ENCODE measurements at places on chromosomes 4 and X.

GRCh38 chr4:71683309-71683708 lies 100.6 kb downstream of the GC start:
- no peak for DNase-seq

DNA sequence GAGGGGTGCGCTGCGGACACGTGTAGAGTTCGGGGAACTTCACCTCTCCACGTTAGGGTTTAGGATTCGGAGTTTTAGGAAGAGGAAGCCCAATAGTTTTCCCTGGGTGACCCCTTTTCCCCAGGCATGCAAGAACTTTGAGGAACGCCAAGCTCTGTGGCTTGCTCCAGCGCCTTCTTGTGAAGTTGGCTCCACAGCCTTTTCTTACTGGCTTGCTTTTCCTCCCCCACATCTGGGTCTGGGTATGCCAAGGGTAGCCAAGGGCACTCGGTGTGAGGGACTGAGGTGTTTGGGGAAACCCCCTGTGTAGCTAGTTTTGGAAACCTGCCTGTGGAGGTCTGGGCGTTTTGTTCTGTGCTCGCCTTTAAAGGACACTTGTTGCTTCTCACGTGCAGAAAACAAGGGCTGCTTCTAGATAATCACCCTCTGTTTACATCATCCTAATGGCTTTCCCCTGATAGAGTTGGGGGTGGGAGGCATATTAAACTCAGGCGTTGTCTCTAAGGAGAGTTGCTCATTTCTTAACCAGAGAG lies 746 bp downstream of the EDNRA start:
- DNase-seq = no peak

- DNase-seq = no peak
These were observed 29.2 kb upstream of the AREG start for GRCh38 chr4:74415602-74416300.

DNA sequence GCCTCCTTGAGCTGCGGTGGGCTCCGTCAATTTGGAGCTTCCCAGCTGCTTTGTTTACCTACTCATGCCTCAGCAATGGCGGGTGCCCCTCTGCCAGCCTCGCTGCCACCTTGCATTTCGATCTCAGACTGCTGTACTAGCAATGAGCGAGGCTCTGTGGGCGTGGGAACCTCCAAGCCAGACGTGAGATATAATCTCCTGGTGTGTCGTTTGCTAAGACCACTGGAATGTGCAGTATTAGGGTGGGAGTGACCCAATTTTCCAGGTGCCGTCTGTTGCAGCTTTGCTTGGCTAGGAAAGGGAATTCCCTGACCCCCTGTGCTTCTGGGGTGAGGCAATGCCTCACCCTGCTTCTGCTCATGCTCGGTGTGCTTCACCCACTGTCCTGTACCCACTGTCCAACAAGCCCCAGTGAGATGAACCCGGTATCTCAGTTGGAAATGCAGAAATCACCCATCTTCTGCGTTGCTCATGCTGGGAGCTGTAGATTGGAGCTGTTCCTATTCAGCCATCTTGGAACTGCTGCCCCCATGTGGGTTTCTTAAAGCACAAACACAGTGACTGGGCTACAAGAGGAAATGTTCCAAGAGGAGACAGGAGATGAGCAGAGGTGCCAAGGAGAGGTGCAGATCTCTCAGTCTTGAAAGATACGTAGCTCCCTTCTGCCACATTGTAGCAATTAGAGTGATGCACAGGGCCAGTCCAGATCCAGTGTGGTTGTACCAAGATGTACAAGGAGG lies 193.0 kb upstream of the IGFBP7 start:
- no peak for DNase-seq

DNA sequence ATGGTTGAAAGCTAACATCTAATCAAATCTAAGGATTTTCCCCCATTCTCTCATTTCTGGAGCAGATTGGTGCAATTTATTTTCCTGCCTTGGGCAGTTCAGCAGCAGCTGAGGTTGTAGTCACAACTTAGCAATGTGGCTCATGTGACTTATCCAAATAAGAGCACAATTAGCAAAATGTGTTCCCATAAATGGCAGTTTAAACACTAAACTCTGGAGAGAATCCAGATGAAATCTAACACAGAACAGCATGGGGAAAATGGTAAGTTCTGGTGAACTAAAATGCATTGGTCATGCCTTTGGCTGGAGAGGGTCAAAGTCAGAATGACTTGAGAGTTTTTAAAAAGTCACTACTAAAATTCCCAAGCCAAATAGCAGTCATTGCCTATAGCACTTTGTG lies 422.6 kb upstream of the DIPK2B start:
- no peak for DNase-seq

DNA sequence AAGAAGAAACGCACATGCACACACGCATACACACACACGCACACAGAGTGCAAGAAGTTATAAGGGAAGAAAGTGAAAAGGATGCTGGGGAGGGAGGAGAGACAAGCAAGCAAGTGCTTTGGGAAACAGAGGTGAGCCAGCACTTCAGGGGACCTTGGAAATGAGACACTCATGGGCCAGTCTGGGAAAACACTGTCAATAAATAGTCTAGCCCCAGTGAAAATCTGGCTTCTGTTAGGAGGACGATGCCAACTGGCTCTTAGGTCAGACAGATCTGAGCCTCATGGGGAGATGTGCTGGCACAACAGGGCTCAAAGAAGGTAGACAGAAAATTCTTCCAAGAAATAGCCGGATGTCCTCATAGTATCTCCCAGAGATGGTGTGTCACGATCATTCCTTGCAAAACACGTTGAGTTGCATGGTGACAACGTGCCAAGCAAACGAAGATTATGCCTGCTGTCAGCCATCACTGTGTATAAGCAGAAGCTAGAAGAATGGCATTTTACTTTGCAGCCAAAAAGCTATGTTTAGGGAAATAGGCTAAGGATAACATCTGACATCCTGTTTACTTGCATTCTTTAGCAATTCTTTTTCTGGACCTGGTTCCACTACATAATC lies 557 bp upstream of the ARHGEF6 start:
- no peak for DNase-seq

Measured in mesothelial cell of epicardium (in vitro differentiated cells).